Activated gamma-delta T cell treated with Interleukin-2 at 50 U/mL for 16 hours (primary cell): ENCODE measurements at places on chromosomes 16 and 17.

- no peak for DNase-seq
These were observed 794 bp downstream of the ANKS3 start for GRCh38 chr16:4733211-4733742.

DNA sequence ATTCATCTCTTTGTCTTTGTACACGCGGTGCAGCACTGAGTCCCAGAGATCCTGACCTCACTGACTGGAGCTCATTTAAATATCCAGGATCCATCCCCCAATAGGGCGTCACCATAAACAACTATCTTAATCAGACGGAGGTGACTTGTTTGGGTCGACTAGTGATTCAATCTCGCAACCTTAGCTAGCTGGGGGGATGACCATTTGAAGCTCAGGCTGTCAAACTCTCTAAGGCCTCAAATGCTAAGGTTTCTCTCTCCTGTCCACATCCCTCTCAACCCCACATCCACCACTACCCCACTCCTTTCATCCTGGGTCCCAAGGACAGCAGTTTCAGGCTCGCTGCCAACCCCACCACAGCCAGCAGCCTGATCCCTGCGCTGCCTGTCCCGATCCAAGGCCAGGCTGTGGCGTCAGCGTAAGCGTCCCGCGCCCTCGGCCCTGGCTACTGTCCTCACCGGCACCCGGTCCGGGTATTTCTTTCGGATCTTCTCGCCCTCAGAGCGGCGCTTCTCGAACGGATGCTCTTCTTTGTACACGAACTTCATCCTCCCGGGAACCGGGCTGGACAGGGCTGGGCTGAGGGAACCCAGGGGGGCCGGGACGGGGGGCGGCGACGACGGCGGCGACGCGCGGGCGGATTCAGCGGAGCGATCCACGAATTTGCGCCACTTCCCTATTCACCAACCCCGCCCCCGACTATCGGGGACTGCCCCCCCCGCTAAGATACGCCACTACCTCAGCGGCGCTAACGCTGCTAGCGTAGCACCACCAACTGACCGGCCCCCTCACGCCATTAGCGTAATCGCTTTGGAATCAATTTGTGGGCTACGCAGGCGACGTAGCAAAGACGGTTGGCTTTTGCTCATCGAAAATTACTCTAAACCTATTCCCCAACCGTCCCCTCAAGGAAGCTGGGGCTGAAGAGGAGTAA lies at the start of gene GABARAP:
GABARAP (minus strand) TSS at position 667 of the 934 bp plus-strand sequence; CDS start at position 548, 119 bp downstream.
- peak; percentile 94 for DNase-seq

- DNase-seq: no peak
These were observed 34.2 kb upstream of the IRX3 start for GRCh38 chr16:54320697-54321340.

GRCh38 chr16:50711862-50712559 lies 18.6 kb downstream of the NOD2 start:
- DNase-seq: no peak

GRCh38 chr16:27463741-27464591 lies 62.0 kb downstream of the IL21R start:
- peak; percentile 81 for DNase-seq

DNA sequence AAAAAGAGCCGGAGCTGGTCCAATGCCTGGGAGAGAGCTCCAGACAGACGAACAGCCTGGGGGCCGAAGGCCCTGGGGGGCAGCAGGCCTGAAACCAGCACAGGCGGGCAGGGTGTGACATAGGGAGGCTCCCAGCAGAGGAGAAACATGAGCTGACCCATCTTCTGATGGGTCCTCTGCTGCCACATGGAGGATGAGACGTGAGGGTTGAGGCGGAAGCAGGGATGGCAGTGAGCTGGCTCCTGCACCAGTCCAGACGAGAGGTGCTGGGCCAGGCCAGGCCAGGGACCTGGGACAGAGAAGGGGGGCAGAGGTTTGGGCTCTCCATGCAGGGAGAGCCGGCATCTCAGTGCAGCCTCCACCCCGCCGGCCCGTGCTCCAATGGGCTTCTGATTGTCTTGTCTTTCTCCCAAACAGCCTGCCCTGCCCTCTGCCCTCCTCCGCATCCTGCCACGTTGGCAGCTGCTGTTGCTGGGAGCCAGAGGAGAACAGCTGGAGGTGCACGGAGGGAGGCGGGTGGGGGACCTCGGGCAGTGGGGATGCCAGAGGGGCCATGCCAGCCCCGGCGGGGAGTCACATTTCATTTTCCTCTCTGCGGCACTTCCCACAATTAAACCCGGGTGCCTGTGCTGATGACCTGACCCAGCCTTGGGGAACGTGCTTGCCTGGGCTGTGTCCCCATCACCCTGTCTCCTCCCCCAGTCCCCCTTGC lies 139.1 kb upstream of the GSE1 start:
- no peak for DNase-seq

- DNase-seq: no peak
These were observed 155.1 kb downstream of the C16orf95 start for GRCh38 chr16:87161822-87162676.

GRCh38 chr16:3954411-3954921 lies 74.0 kb upstream of the CREBBP start:
- DNase-seq: no peak

- peak; percentile 73 for DNase-seq
These were observed 1.6 kb downstream of the PITPNC1 start for GRCh38 chr17:67378454-67379250.

DNA sequence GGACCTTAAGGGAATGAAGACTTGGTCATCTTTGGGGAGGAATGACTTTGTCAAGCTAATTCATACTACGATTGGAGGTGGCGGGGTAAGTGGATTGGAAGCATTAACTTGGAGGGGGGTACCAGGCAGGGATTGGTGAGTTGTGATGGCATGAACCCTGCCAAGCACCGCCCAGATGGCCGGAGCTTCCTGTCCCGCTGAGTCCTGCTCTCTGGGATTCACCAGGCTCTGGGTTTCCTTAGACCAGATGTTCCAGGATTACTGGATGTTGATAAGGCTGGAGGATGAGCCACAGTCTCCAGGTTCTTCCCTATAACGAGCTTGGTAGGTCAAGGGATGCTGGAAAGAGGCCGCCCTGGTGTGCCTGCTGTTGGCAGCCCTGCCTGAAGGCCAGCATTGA lies 154.9 kb downstream of the SDK2 start:
- DNase-seq: no peak

DNA sequence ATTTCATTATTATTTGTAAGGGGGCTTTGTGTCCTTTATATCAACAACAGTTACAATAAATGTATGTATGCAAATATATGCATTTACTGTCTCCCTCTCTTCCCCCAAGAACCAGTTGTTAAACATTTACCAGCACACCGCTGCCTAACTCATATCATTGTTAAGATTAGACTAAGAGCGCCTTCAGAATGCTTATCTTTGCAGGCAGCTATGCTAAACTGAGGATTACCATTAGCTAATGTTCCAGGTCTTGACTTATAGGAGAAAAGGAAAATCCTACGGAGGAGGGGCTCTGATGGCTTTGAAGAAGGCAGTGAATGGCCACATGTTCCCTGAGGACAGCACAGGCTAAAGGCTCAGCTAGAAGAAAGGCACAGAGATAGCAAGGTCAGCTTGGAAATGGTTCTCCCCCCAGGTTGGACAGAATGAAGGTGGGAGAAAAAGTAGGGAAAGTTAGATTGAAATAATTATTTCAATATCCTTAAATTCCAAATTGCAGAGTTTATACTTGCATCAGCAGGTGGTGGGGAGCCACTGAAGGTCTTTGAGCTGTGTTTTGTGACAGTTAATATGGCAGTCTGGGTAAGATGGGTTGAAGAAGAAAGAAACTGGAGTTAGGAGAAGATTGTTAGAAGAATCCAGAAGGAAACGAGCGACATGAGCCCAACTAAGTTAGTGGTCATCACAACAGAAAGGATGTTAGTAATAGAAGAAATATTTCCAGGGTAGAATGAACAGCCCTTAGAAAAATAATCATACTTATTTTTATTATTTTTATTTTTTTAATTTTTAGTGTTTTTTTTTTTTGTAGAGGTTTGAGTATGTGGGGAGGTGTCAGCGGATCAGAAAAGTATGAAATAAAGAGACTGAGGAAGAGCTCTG lies 87.0 kb upstream of the MAF start:
- no peak for DNase-seq

DNA sequence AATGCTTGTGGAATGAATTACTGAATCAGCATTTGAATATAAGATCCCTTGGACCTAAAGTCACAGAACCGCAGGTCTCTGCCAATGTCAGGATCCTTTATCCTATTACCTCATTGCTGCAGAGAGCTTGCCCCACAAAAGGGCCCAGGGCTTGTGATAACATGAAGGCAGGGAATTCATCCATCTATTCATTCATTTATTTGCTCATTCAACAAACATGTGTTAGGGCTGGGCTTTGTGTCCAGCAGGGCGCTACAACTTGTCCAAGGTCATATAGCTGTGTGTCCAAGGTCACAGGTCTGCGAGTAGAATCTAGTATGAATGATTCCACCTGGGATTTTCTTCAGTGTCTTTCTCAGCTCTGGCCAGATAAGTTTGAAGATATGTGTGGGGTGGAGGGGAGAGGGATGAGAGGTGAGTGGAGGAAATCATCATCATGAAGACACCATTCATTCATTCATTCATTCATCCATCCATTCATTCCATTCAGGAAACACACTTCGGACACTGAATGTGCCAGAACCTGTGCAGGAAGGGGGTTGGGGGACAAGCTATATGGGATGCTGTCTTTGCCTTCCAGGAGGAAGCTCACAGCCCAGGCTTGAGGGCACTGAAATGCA lies 1.3 kb upstream of the UNC45B start:
- no peak for DNase-seq

GRCh38 chr17:29396066-29396465 lies 5.9 kb downstream of the TAOK1 start:
- no peak for DNase-seq

- DNase-seq: no peak
These were observed 38.8 kb downstream of the ERN1 start for GRCh38 chr17:64091116-64091515.

- no peak for DNase-seq
These were observed 42.1 kb downstream of the CYB5B start for GRCh38 chr16:69466547-69466946.

GRCh38 chr17:36105781-36106492 lies 2.3 kb downstream of the CCL4 start:
- no peak for DNase-seq

GRCh38 chr17:79049821-79050220 lies 24.8 kb upstream of the ENGASE start:
- DNase-seq: no peak

- no peak for DNase-seq
These were observed 5.5 kb downstream of the NR1D1 start for GRCh38 chr17:40094874-40095273.

- DNase-seq: no peak
These were observed 17.0 kb downstream of the MPO start for GRCh38 chr17:58263773-58264172.

- DNase-seq: no peak
These were observed 12.2 kb upstream of the ZNF267 start for GRCh38 chr16:31861455-31861854.
